LHCN-M2 (cell line): ENCODE measurements at places on chromosomes 7 and 10.

DNA sequence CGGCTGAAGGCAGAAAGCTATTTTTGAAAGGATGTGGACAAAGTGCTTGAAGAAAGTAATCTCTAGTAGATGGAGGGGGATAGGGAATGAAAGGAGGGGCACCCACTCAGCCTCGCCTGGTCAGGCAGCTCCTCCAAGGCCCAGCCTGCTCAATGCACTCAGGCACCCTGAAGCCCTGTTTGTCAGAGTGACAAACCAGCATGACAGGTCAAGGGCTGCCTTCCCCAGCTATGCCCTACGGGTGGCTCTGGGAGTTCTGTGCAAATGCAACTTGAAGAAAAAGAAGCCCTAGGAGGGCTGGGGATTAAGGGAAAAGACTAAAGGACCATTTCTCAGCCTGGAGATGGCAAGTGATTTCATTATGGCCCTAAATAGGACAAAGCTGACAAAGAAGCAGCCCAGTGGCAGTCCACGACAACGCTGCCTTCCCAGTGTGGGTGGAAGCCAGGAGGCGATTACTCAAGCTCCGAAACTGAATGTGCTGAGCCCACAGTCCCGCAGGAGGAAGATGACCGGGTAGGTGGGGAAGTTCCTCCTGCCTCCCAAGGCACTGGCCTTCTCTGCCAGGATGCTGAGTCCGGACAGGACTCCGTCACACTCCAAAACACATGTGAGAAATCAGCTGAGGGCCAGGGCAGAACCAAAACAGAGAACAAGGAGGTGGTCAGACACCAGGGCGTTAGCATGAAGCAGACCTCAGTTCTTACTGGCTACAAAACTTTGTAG is 16.3 kb downstream of the LIPA start:
- DNase-seq, result no peak

GRCh38 chr7:82319674-82320118 is 123.9 kb downstream of the CACNA2D1 start:
- DNase-seq, result peak; percentile 81

- DNase-seq, result no peak
Observed at GRCh38 chr7:47473499-47474210, 108.3 kb downstream of the TNS3 start.

DNA sequence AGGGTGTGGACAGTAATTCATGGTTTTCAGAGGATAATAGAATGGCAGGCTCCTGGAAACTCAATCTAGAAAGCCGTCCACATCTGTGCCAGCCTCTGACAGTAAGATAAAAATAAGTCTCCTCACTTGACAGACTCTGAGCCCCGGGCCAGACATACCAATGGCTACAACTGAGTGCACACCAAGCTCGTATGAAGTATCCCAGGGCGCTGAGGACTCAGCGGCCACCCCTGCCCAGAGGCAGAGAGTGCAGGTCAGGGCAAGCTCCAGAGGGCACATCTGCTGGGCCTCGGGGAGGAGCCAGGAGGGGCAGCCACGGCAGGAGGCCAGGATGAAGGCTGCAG is 262.8 kb upstream of the TCERG1L start:
- DNase-seq, result no peak

- DNase-seq, result no peak
Observed at GRCh38 chr7:43143918-43144589, 31.6 kb downstream of the HECW1 start.
